Fibroblast of pulmonary artery (primary cell): ENCODE measurements at places on chromosomes 12 and 14.

GRCh38 chr14:72925171-72925759 is 999 bp upstream of the DCAF4 start:
- no peak for DNase-seq

DNA sequence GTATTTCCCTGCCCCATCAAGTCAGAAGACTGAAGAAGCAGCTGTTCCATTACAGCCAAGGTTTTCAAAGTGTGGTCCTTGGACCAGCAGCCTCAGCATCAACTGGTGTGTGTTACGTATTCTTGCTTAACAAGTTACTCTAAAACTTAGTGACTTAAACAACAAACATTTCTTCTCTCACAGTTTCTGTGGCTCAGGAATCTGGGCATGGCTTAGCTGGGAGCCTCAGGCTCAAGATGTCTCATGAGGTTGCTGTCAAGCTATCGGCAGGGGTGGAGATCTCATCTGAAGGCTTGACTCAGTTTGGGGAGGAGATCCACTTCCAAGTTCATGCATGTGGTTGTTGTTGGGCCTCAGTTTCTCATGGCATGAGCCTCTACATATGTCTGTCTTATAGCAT is 174.5 kb downstream of the KTN1 start:
- no peak for DNase-seq

DNA sequence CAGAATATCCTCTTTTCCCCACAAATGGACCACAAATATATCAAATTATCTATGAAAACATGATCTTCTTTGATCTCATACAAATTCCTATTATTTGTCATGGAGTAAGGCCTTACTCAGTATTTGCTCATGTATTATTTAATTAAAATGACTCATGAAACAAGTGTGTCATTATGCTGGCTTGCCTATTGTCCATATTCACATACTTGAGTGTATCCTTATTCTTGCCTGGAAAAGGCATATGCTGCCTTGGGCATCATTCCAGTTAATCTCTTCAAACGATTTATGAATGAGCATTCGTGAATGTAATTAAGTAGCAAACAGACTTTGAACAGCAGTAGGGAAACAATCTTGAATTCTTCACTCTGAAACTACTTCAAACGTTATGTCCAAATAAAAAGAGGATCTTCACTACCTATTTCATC is 22.6 kb upstream of the SNRPF start:
- DNase-seq: peak; percentile 49

DNA sequence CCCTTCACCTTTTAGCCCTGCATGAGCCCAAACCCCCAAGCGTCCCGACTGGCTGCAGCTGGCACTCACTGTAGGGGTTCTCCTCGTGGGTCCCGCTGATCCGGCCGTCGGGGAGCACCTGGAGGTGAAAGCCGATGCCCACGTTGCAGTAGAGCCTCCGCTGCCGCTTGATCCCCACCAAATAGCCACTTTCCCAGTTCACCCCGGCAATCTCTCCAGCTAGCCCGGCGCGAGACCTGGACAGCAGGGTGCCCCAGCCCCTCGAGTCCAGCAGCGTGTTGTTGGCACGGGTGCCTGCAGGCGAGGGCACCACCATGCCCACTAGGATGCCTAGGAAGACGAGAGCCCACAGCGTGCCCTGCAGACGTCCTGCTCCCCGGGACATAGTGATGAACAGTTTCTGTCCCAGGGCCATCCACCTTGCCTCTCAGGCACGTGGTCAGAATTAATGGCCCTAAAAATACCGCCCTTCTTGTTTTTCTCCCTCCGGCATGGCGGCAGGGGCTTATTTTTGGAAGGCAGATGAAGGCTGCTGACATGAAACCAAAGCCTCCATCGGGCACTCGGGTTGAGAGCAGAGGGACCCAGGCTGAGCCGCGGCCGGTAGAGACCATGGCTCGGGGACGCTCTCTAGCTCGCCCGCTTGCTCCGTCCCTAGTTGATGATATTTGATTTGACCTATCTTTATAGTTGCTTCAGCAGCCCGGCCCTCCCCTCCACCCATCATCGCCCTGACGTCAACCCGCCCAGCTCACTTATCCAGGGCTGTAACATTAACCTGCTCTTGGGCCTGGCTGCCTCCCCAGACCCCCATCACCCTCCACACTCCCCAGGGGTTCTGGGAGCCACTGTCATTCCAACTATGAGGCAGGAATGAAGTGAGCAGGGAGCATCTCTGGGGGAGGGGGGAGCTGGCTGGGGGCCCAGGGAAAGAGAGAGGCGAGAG is at the start of gene FGF6:
FGF6 (minus strand) TSS at position 660 of the 946 bp plus-strand sequence; CDS start at position 415, 245 bp downstream.
- no peak for DNase-seq
